Kidney (tissue), 22 donors: ENCODE measurements at places on chromosomes 7 and 10. TPM values are rescaled to one million over a fixed set of nuclear protein-coding genes. Genes with fewer than 3 reads are reported as not detected.

DNA sequence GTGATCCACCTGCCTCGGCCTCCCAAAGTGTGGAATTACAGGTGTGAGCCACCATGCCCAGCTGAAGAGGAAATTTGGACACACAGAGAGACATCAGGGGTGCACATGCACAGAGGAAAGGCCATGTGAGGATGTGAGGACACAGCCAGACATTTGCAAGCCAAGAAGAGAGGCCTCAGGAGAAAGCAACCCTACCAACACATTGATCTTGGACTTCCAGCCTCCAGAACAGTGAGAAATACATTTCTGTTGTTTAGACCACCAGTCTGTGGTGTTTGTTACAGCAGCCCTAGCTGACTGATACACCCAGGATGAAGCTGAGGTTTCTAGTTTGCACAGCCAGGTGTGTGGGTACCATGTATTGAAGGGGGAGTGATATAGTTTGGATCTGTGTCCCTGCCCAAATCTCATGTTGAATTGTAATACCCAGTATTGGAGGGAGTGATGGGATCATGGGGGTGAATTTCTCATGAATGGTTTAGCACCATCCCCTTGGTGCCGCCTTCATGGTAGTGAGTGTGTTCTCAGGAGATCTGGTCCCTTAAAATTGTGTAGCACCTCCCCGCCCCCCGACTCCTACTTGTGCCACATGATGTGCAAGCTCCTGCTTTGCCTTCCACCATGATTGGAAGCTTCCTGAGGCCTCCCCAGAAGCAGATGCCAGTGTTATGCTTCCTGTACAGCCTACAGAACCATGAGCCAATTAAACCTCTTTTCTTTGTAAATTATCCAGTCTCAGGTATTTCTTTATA, 64.7 kb upstream of the DUSP5 start:
- no peak for DNase-seq

DNA sequence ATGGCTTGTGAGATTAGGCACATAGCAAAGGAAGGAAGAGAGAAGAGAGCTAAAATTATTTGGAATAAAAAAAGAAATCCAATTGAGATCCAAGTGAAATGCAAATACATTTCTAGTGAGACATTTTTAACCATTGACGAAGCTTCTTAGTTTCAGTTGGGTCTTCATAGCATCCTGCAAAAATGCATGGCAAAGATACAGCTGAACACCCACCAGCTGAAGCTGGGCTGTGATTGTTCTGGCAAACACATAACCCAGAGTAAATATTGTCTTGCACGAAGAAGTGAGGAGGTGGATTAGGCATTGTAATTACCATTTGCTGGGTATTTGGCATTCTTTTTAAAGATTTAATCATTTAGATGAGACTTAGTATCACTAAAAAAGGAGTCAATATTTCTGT, 409.4 kb downstream of the GRM8 start:
- no peak for DNase-seq

GRCh38 chr7:99949645-99950228, 20.3 kb upstream of the GJC3 start:
- DNase-seq, result no peak

DNA sequence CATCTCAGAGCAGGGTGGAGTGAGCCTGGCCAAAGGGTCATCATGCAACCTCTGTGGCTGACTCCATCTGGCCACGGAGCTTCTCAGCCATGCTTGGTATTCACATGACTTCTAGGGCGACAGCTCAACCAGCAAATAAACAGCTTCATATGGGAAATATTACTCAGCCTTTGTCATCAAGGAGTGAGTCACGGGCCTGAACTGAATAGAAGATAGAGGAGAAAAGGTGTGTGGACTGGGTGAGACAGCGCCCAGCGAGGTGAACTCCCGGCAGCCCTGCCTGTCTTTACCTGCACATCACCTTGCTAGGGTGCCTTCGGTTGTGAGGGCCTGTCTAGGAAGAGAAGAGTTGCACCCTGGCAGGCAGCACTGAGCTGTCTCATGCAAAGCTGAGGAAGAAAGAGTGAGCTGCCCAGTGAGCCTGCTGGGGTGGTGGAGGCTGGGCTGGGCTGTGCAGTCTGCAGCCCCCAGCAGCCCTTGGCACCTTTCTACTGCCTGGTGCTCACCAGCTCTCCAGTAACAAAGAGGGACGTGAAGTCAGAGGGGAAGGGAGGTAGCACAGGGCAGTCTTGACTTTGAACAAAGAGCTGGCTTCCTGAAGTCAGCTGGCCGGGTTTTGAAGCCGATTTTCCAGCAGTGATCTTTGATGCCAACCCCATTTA, 114.2 kb downstream of the EGFR start:
- no peak for DNase-seq

SEMA3A gene
- total RNA-seq, result 10.7 TPM

TSPAN14 gene
- total RNA-seq, result 183 TPM
